ENCODE measurements at places on chromosomes 1 and 21.

- no peak for DNase-seq
These were observed 123.9 kb downstream of the ZBTB18 start for GRCh38 chr1:244174922-244175521.

- peak; percentile 99 for DNase-seq
These were observed at the start of gene DNAJB4 for GRCh38 chr1:78004719-78005447. Gene DNAJB4, plus strand, starts transcription at chr1:78004939. Its CDS starts 172 bp downstream, at chr1:78005111.

DNA sequence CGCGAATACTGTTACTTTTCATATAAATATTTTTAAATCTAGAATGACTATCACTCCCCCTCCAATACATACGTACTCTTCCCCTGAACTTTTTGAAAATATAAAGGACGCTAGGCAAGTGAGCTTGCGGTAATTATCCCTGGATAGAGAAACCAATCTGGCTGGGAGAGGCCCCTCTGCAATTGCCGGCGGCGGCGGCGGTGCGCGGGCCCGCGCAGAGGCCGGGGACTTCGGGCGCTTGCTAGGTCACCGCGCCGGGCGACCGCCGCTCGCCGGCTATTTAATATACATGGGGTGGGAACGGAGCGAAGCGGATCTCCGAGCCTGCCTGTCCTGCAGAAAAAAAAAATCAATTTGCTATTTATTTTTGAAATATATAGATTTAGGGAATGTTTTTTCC, 416.3 kb upstream of the ESRRG start:
- DNase-seq, result no peak

GRCh38 chr1:42927920-42928505, 30.7 kb downstream of the SLC2A1 start:
- DNase-seq, result no peak

DNA sequence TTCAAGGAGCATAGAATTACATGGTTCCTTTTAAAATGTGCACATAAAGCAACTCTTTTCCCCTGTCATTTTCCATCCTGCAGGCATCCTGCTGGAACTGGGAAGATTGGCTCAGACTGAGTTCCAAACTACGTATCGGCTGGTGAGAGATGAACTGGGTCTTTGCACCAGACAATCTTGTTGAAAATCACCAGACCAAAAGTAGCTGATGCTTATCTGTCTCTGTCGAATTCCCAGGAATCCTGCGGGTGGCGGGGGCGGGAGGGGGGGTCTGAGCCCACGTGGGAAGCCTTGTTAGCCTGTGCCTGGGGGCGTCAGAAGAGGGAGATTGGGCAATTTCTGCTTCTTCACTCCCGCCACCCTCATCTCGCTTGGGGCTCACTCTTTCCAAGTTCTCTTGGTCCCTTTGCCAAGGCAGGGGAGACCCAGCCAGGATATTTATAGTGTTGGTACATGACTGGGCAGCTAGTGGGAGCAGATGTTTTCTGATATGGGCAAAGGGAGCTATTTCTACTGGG, 90.1 kb upstream of the SLC25A33 start:
- peak; percentile 94 for DNase-seq

DNA sequence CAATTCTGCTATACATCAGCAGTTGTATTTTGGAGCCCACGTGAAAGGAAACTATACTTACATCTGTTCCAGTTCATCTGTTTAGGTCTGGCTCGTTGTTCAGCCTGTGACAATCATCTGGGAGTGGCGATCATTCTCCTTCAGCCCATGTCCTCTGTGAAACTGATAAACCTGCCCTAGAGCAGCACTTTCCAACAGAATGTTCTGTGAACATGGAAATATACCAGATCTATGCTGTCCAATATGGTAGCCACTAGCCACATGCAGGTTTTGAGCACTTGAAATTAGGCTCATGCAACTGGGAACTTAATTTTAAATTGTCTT, 24.5 kb upstream of the COQ8A start:
- no peak for DNase-seq

DNA sequence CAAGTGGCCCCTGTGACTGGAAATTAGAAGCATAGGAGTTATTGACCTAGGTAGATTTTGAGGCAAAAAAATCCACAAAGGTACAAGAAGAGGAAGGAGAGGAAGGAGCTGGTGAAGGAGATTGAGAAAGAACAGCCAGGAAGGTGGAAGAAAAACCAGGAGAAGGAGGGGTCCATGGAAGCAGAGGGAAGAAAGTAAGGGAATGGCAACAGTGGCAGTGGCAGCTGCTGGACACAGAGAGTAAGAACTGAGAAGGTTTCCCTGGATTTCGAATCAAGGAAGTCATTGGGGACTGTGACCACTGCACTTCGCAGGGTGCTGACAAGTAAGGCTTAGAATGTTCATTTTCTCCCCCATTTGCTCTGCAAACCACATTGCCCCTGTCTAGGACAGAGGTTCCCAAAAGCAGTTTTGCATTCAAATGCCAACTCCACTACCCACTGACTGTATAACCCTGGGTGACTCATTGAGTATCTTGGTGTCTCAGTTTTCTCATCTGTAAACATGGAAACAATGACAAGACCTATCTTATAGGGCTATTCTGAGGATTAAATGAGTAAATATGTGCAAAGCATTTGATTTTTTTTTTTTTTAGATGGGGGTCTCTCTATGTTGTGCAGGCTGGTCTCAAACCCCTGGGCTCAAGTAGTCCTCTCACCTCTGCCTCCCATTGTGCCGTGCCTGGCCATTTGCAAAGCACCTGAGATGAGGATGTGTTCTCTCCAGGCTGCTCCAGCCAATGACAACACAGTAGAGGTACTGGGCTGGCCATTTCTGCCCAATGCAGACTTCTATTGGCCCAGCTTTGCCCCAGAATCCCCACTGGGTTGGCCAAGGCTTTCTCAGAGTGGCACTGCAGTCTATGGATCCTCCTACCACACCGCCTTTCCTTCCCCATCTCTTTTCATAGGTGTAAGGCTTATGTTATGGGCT, 9.3 kb upstream of the CAPN2 start:
- DNase-seq, result peak; percentile 91

GRCh38 chr21:41317458-41317857, 857 bp downstream of the FAM3B start:
- DNase-seq, result no peak

GRCh38 chr1:94974241-94974640, 47.3 kb upstream of the CNN3 start:
- DNase-seq, result peak; percentile 66

GRCh38 chr1:246008363-246008831, 498.7 kb downstream of the SMYD3 start:
- no peak for DNase-seq

DNA sequence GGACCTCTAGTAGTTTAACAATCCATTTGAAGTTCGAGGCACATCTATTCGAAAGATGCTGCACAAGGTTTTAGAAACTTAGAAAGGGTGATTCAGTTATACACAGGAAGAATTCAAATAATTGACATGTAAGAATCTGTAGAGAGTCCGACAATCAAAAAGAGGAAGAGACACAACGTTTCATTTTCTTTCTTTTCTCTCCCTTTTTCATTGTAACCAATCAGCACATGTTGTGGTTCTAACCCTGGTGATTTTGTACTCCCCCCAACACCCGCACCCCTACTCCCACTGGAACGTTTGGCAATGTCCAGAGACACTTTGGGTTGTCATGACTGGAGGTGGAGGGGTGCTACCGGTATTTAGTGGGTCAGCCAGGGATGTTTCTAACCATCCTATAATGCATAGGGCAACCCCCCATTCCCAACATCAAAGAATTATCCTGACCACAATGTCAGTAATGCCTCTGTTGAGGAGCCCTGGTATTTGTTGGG, 4.9 kb downstream of the TGFB2 start:
- no peak for DNase-seq

DNA sequence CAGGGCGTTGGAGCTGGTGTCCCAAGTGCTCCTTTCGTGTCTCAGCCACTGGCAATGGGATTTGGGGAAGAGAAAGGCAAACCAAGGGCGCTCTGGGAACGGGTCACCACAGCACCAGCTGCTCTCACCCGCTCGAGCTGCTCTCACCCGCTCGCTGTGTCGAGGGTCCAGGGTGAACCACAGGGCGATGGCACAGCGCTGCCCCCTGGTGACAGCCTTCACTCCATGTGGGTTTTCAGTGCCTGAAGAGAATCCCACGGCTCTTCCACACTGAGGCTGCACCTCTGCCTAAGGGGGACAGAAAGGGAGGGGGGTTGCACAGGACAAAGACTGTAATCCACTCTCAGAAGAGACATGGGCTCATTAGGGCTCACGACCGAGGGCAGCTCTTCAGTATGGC, 7.1 kb upstream of the CLDN19 start:
- peak; percentile 19 for DNase-seq

DNA sequence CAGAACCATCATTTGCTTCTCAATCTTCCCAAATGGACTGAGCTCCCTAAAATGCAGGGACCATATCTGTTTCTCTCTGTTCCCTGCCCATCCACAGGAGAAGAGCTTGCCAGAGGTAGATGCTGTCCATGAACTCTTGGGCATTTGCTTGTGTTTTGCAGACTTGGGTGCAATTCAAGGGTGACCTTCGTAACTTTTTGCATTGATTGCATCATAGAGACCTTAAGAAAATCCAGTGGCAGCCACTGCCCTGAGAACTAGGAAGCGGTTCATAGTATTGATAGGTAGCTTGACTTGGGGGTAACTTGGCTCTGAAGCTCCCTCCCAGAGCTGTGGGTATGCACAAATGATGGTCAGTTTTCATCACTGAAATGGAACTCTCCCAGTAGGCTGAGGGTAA, 34.3 kb upstream of the EDEM3 start:
- no peak for DNase-seq

GRCh38 chr1:53265581-53265980, 27.3 kb upstream of the MAGOH start:
- no peak for DNase-seq

DNA sequence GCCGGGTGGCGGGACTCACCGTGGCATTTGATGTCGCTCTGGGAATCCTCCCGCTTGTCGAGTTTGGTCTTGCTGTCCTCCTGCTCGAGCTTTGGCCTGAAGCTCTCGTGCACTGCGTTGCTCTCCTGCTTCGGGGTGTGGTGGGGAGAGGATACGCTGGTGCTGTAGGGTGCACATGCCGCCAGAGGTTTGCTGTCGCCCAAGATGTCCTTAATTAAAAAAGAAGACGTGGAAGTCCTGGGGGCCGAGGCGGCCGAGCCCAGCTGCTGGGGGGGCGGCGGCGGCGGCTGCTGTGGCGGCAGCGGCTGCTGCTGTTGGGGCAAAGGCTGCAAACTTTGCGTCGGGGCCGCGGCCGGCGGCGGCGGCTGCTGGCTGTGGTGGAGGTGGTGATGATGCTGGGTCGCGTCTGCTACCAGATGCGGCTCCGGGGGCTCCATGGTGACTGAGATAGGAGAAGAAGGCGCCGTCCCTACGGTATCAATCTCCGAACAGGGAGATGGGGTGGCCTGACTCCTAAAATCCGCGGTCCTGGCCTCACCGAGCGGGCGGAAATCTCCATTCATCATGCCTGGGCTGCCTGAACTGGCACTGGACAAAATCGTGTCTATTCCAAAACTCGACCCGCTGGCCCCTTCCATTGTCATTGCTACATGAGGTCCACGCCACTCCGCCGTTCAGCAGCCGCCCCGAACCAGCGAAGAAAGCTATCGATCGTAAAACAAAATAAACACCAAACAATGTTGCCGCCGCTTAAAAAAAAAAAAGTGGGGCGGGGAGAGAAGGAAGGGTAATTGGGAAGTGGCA, at the start of gene BARHL2:
TSS of gene BARHL2 (minus strand) at position 751 of the 804 bp plus-strand sequence. CDS start at position 644, 107 bp downstream.
- no peak for DNase-seq

- no peak for DNase-seq
These were observed 7.1 kb upstream of the CDC20 start for GRCh38 chr1:43351421-43352350.

- DNase-seq, result no peak
These were observed 25.8 kb downstream of the FAM151A start for GRCh38 chr1:54597455-54598030.

- no peak for DNase-seq
These were observed 71.4 kb downstream of the SYT6 start for GRCh38 chr1:114082304-114082630.

- peak; percentile 81 for DNase-seq
These were observed 5.9 kb downstream of the ARHGEF10L start for GRCh38 chr1:17545356-17545755.
